NCI-H1436 (cell line): ENCODE measurements at places on chromosomes 1 and 21.

- DNase-seq = no peak
These were observed 29.1 kb downstream of the COL18A1 start for GRCh38 chr21:45433911-45434644.

DNA sequence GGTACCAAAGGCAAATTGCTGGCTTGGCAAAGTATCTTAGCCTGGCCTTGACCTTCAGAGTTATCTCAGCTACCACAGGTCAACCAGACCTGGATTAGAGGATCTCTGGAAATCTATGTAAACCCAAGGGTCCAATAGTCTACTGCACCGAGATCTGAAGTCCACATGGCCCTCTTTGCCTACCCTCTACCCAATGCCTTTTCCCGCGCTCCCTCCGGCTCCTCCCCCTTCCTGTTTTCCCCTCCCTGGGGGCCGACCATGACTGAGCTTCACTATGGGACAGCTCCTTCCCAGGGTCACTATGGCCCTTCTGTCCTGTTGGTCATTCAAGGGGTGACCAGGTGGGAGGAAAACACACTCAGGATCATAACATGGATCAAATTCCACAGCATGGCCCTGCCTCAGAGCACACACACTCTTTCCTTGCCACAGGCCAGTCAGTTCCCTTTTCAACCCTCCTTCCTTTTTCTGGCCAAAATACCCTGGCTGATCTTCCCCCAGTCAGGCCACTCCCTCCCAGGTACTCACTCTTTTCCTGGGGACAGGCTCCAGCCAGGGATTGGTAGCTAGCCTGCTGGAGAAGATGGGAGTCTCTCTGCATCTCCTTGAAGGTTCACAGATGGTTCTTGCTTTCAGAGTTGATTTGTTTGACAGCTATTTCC lies 19.1 kb upstream of the TMEM183A start:
- no peak for DNase-seq

GRCh38 chr1:65691152-65691900 lies 101.4 kb upstream of the PDE4B start:
- no peak for DNase-seq

DNA sequence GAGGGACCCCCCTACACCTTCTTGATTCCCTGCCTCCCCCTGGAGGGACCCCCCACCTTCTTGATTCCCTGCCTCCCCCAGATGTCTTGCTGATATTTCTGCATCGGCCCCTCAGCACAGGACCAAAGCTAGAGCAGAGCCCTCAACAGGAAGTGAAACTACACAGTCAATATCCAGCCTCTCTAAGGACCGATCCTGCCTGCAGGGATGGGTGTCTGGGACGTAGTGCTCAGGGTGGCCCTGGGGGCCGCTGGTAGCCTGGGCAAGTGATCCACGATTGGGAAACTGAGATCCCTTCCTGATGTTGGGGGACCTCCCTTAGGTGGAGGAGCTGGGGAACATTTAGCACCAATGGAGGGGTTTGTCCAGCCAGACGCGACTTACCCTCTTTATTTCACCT lies 3.9 kb upstream of the LEFTY2 start:
- no peak for DNase-seq

- no peak for DNase-seq
These were observed 88.0 kb downstream of the CD247 start for GRCh38 chr1:167430134-167430848.

DNA sequence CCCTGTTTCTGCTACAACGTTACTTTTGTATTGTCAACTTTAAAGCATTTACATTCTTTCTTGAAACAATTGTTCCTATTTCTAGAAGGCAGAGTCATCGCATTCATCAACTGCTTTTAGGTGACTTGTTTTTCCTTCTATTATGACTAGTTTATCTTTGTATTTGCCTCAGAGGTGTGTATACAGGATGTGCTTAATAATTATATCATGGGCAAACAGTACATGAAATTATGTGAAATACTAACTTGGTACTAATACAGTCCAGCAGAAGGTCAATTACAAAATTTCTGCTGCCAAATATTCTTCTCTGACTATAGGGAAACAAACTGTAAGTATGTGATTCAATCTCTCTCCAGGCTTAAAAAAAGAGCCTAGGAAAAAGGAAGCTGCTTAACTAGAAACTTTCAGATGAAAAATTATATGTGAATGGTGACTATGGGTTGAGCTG lies 101.6 kb downstream of the C4BPA start:
- no peak for DNase-seq

- no peak for DNase-seq
These were observed 43.2 kb downstream of the LRRC8B start for GRCh38 chr1:89567797-89568196.
